ENCODE measurements at places on chromosomes 12 and 14.

DNA sequence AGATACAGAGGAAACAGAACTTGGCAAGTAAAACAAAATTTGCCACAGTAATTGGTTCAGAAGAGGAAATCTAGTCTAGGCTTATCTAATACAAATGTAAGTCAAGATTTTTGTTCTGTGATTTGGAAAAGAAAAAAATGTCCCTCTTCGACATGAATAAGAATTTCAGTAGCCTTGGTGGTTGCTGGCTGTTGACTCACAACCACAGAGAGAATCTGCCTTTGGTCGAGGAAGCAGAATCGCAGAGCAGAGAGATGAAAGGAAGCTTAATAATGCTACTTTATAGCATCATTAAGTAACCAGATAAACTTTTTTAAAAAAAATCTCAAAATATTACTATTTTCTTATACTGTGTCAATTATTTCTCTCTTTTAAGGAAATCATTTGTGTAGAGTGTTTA is 1096.6 kb downstream of the FLRT2 start:
- DNase-seq, result no peak

GRCh38 chr12:114767906-114768722 is 84.1 kb upstream of the TBX3 start:
- peak; percentile 20 for DNase-seq

DNA sequence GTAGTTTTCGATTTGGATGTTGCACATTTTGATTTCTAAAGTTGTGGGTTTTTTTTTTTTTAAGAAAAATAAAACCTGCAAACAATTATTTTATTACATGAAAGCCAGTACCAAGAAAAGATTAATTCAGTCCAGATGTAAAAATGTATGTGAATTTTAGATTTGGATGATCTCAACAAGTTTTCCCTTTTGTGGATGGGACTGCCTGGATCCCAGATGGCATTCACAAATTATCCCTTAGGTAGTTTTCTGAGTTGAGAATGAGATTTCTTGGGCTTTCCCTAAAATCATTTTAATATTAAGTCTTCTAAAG is 2.8 kb downstream of the FRMD6 start:
- no peak for DNase-seq

DNA sequence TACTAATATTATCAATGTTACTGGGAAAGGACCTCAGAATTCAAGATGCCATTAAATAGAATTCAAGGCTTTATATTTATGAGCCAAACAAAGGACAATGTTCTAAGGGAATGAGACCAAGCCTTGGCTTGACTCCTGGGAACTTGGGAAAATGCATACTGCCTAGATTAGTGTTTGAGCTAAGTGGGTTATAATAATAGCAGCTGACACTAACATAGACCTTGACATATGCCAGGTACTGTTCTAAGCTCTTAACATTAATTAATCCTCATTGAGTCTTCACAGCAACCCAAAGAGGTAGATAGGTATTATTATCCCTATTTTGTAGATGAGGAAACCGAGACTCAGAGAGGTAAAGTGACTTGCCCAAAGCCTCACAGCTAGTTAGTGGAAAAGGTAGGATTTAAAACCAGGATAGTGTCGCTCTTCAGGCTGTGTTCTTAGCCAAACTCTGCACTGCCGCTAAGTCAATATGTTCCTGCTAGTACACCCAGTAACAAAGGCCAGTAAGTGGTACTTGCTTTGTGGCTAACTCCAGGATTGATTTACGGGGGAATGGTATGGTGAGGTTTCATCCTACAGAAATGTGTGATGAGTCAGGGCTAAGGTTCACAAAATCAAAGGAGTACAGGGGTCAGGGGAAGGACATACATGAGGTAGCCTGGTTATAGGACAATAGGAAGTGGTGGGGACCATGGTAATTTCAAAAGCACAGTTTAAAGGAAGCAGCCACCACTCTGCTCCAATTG is 35.8 kb upstream of the PRKAB1 start:
- no peak for DNase-seq

GRCh38 chr12:84636801-84637290 is 275.8 kb downstream of the SLC6A15 start:
- DNase-seq, result no peak

- DNase-seq, result no peak
Observed at GRCh38 chr12:65665817-65666216, 158.5 kb upstream of the HMGA2 start.

DNA sequence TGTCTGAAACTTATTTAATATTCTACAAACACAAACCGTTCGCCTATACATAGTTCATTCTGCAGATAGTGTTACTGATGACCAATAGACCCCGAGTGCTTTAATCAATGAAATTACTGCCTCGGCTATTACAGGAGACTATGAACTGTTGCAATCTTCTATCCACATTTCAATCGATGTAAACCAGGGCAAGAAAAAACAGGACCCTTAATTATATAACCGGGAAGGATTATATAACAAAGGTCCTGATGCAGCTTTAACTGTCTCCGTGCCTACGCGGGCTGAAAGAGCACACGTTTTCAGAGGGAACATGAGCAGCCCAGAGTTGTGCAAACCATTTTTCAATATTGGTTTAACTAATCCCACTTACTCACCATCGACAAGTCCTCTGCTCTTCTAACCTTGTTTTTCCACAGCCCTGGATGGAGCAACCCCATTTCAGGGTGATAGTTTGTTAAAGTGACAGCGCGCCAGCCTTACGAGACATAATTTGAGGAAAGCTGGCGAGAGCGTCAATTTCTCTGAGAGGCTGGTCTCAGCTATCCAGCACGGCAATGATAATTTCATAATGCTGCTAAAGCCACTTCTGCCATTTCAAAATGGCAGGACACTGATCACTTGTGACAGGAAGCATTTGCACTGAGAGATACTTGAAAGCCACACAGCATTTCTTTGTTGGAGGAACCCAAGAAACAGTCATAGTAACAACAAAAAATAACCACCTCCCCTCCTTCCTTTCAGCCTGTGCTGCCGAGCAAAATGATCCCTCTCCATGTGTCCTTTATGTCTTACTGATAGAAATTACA is 184.6 kb downstream of the FOXN3 start:
- DNase-seq, result no peak

DNA sequence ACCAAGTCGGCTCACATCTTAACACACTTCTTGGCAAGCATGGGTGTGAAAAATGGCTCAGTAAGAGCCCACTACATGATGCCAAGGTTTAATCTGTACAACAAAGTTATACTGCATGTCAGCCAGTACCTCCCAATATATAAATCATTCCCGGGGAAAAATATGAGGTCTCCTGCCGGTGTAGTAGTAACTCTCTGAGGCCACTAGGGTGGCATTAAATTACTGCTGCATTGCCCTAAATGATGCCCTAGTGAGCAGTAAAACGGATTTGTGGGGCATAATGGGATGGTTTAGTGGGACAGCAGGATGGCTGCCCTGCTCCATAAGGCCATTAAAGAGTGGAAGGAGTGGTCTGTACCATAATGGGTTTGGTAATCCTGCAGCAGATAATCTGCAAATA is 267.7 kb downstream of the MED13L start:
- DNase-seq, result no peak

GRCh38 chr14:75222208-75222701 is 45.8 kb upstream of the TMED10 start:
- peak; percentile 96 for DNase-seq

GRCh38 chr14:90513161-90514014 is 116.6 kb downstream of the CALM1 start:
- no peak for DNase-seq

- no peak for DNase-seq
Observed at GRCh38 chr12:113298472-113298817, 36.5 kb downstream of the SLC8B1 start.

- DNase-seq, result no peak
Observed at GRCh38 chr14:55973285-55973800, 144.9 kb upstream of the PELI2 start.

- no peak for DNase-seq
Observed at GRCh38 chr14:93045965-93046704, 69.6 kb downstream of the ITPK1 start.

- peak; percentile 63 for DNase-seq
Observed at GRCh38 chr14:68593806-68594536, 198.9 kb downstream of the ZFP36L1 start.

DNA sequence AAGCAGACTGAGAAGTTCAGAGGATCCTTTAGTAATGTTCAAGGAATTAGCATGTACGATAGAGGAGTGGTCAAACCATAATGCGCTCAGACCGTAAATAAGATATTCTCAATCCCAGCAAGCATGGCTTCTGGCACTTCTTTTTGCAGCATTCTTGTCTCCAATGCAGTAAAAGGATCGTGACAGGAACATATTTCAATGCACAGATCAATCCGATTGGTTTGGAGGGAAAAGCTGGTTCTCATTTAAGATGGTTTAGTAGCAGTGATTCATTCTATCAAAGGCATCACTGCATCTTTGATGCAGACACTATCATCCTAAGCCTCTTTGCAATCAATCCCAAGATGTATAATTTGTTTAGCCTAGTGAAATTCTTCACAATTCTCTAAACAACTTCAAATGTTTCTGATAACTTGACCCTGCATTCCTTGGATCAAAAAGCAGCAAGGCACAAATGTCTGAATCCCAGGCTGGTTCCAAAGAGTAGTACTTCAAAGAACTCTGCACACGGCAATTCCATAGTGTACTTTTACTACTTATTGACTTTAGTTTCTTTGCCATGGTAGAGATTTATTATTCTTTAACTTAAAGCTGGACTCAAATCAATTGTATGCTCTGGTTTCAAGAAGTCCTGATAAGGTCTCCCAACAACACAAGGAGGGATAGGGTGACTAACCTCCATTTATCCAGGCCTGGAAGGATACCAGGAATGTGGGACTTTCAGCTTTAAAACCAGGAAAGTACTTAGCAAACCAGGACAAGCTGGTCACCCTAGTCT is 96.8 kb upstream of the MDM1 start:
- no peak for DNase-seq

DNA sequence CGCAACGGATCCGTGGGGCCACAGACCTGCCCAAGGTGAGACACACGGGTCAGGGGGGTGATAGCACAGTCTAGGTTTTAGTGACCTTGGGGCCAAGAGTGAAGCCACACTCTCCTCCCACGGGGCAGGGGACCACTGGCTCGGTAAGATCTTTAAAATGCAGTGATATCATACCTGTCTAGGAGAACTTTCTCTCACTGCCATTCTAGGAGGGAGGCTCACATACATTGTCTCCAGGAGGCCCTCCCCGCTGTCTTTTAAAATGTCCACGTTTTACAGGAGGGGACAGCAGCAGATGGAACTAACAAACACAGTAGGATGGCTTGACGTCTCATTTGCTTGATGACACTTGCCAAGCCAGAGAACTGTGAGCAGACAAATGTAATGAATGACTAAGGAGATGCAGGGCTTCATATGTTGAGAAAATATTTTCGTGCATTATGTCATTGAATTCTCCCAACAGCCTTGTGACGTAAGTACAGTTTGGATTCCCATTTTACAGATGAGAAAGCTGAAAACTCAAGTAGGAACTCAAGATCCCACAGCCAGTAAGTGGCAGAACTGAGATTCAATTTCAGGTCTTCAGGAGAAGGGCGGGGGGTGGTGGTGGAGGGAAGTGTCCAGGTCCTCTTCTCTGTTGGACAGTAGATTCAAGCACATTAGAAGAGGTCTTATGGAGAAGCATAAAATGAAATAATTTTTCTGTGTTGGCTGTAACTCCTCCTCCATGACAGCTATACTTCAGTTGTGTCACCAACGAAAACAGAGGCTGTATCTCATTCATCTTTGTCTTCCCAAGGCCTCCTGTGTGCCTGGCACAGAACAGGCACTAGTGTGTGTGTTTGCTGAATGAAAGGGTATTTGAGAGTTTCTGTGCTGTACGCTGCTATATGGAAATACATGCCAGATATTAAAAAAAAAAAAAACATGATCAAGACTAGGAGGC is 2.1 kb downstream of the VASH1 start:
- DNase-seq, result no peak

DNA sequence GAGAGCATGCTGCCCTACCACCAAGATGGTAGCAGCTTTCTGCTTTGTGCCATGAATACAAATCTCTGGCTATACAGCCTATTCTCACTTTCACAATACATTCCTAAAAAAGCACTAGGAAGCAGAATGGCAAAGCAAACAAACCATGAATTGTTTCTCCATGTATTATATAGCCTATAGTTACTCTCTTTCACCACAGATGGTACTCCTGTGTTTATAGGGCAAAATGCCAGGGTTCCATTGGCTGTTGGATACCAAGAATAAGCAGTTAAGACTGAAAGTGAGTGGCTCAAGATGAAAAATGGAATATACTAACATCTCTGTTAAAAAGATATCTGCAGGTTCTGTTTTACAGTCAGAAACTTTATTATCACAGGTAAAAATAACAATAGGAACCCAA is 11.1 kb downstream of the ARF3 start:
- DNase-seq, result no peak

DNA sequence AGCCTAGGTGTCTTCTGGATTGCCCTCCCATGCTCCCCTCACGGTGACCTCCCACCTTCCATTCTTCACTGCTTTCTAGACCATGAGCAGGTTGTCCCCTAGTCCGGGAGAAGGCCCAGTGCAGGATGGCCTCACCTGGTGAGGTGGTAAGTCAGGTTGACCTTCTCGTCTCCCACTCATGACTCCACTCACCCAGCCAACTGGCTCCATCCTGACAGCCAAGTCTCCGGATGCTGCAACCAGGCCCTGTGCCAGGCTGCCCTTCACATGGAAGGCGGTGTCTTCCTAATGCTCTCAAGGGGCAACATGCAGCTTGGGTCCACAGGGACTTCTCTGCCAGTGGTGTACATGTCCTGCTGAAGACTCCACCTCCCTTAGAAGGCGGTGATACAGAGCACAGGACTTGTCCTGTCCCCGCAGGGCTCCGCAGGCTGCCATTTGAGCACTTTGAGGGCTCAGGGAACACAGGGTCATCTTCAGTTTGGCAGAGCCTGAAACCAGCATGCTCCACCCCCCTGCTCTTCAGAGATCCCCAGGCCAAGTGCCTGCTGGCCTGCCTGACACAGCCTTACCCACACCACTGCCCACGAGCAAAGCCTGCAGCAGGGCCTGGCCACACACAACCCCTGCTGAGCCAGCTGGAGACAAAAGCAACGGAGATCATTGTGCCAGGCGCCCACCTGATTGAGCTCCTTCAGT is 25.4 kb downstream of the BATF start:
- DNase-seq, result no peak

GRCh38 chr14:105070760-105071137 is 5.5 kb upstream of the GPR132 start:
- peak; percentile 62 for DNase-seq

- no peak for DNase-seq
Observed at GRCh38 chr12:5081016-5081415, 37.3 kb downstream of the KCNA5 start.

DNA sequence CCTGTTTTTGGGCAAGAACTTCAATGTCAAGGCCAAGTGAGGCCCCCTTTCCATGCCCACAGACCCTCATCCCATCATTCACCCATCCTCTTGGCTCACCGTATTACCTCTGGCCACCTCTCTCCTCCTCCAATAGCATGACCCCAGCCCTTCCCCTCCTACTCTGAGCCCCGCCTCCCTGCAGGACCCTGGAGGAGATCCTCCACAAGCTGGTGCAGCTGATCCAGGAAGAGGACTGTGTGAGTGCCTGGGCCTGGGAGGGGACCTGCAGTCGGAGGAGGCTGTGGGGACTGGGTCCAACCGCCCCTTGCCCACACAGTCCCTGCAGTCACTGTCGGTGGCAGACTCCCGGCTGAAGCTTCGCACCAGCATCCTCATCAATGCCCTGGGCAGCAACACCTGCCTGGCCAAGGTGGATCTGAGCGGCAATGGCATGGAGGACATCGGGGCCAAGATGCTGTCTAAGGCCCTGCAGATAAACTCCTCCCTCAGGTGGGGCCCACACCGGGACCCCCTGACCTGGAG is 7.2 kb downstream of the CARMIL3 start:
- no peak for DNase-seq

GRCh38 chr12:47317175-47317915 is 237.6 kb upstream of the AMIGO2 start:
- DNase-seq, result no peak

GRCh38 chr14:102776761-102777710 is at the start of gene TRAF3:
TRAF3 (plus strand) TSS chr14:102777449; CDS start chr14:102870202, 92,753 bp downstream.
- DNase-seq, result peak; percentile 97

Measured in suppressor macrophage (primary cell).